ENCODE measurements at places on chromosomes 2 and 18.

GRCh38 chr2:183070942-183071844 lies 7.4 kb upstream of the DUSP19 start:
- no peak for DNase-seq

DNA sequence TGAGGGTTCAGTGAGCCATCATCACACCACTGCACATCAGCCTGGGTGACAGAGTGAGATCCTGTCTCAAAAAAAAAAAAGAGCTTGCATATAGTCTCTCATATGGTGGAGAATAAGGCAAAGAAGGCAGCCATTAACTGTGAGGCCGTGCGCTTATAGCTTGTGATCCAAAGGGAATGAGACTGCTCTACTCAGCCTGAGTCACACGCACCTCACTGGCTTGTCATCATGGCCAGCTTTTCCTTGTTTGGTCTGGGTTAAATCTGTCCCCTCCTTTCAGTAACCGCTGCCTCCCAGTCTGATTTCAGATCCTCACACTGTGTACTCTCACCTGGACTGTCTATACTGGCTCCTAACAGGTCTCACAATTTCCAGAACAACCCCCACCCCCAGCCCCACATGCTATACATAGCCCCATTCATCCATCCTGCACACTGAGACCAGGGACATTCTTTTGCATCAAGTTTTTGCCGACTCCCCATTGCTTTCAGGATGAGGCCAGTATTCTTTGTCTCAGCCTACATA lies 35.3 kb upstream of the ANKRD44 start:
- DNase-seq, result no peak

DNA sequence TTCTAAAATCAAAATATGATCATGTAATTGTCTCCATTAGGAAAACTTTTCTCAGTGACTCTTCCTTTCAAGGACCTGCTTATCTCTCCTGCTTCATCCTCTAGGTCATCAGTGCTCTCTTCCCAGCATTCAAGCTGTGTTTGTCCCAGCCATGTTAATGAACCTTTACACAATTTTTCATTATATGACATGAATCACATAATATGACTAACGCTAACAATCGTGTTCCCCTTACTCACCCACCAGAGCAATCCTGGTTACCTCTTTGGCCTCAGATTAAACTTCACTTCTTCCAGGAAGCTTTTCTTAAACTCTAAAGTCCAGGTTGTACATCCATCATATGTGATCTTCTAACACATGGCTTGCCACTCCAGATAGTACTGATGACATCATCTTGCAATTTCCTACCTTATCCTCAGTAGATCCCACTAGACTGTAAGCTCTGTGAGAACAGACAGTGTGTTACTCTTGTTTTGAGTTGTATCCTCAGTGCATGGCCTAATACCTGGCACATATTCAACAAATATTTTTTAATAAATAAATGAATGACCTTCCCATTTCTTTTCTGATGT lies 882.9 kb upstream of the ZEB2 start:
- no peak for DNase-seq

DNA sequence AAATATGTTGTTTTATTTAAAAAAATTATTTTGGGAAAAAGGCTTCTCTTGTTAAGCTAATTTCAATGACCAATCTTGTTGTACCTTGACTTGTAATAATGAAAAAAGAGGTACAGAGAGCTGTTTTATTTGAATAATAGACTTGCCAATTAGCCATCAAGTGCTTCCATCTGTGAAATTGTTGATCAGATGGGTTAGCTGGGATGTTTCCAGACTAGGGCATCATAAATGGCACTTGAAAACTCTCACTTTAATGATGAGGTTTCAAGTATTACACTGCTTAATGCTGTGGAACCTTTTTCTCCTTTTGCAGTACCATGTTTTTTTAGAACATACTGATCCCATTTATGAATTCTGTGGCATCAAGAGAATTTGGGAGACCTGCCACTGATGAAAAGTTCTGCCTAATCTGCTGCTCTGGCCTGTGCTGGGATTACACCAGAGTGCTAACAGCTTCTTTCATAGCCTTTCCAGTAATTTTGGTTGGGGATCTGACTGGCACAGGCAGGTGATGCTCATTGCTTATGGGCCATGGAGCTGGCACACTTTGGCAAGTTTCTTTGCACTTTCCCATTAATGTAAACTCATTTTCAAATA lies 24.2 kb downstream of the PSMD14 start:
- DNase-seq, result no peak

GRCh38 chr2:136858656-136859055 lies 93.3 kb downstream of the THSD7B start:
- no peak for DNase-seq

DNA sequence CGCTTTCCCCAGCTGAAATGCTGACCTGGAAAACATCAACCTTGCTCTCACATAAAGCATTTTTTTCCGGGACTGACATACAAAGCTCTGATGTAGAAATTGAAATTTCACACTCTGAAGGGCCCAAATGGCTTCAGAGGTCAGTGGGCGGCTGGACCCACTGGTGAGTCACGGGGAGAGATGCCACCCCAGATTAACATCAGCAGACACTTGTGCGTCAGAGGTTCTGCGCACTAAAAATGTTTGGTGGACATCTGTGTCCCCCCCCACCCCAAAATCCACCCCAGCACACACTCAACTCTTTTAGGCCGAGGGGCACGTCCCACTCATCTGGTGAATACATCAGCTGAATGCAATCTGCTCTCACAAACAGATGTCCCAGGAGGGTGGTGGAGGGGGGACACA lies 208.9 kb downstream of the ASB1 start:
- DNase-seq, result no peak

GRCh38 chr2:65826567-65826966 lies 394.2 kb upstream of the SPRED2 start:
- DNase-seq, result no peak

DNA sequence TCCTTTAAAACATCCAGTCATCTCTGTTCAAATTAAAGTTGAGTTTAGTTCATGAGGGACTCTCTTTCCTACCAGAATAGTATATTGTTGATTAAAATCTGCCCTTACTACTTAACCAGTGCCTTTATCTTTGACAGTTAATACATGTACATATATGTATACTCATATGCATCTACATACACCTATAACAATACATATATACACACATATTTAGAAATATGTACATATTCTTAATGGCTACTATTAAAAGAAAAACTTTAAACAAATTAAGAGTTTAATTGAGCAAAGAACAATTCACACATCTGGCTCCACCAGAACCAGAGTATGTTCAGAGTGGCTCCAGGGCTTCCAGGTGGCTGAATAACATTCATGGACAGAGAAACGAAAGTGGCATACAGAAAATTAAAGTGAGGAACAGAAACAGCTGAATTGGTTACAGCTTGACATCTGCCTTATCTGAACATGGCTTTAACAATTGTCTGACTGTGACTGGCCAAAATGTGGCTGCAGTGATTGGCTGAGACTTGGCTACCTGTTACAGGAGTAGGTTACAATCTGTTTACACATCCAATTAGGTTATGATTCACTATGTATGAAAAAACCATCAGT lies 38.8 kb downstream of the ZNF519 start:
- DNase-seq, result no peak

DNA sequence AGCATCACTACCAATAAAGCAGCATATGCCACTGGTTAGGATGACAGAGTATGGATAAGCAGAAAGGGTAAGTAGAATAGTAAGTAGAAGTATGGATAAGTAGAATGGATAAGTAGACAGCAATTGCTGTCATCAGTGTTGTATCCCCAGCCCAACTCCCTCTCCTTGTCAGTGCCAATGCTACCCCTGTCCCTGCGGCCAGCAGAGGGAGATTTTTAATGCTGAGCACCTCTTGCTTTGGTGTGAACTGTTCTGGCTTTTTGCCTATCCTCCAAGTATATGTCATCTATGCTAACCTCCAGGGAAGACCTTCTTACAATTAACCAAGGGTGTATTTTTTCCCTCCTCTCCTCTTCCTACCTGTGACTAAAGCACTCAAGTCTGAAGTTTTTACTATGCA lies 136.7 kb upstream of the SPHKAP start:
- no peak for DNase-seq

DNA sequence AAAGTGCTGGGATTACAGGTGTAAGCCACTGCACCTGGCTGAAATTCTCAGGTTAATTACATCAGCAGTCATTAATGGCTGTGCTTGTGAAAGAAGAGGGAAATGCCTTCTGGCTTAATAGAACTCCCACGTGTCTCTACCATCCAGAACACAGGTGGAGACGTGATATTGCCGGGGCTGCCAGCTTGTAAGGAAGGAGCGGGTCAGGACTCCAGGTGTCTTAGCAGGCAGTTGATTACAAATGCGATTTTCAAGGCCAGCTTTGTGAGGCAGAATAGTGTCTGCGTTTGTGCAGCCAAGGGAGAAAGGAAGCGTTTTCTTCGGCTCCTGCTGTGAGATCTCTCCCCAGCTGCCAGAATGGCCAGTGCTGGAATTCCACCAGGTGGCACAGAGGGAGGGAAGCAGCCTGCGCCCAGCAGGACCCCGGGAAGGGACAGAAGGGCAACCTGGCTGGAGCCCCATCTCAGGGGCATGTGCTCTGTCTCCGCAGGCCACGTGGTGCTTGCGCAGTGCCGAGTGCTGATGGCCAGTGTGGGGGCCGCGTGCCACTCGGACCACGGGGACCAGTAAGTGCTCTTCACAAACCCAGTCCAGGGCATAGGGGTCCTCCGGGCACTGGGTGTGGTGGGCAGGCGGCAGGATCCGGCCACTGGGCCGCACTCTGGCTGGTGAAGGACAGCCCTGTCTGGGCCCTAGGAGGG lies 3.7 kb upstream of the ESPNL start:
- no peak for DNase-seq

GRCh38 chr2:191951832-191952231 lies 104.9 kb upstream of the CAVIN2 start:
- no peak for DNase-seq

- DNase-seq, result no peak
Measured at GRCh38 chr18:80166725-80167124, 57.7 kb downstream of the ADNP2 start.
